Esophagus squamous epithelium (tissue), 5 donors: ENCODE measurements at places on chromosomes 5 and 9.

- no peak for DNase-seq
Measured at GRCh38 chr9:7785813-7786212, 13.8 kb downstream of the DMAC1 start.

- DNase-seq = no peak
Measured at GRCh38 chr9:114448706-114449105, 56.6 kb downstream of the WHRN start.

DNA sequence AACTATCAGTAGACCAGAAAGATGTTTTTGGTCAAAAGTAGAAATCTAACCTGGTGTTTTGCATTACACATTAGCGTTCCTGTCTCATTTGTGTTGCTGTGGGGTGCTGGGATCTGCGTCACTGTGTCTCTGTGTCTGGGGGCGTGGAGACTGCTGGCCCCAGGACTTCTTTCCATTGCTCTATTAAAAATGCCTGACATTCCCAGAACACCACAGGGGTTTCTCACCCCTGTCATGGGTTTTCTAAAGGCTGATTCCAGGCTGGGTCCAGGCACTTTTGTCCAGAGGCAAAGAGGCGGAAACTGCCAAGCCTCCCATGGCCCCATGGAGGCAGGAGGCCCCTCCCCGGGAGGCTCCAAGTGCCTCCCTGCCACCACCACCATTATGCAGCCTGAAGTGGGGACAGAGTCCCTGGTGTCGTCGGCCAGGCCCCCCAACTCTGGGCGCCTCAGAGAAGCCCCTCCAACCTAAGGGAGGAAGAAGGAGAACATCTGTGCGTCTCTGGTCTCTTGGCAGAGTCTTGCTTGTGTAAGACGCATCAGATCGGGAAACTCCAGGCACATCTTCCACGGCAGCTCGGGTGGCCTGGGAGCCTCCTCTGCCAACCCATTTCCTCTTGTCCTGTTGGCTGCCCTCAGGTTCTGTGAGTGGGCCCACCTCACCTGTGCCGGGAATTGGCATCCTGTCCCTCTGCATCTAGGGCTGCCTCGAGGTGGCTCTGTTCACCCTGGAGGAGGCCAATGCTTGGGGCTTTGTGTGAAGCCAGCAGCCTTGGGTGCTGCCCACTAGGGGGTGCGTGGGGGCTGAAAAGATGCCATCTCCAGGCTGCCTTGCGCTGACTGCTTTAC lies 13.8 kb upstream of the PLEKHG4B start:
- DNase-seq = no peak

DNA sequence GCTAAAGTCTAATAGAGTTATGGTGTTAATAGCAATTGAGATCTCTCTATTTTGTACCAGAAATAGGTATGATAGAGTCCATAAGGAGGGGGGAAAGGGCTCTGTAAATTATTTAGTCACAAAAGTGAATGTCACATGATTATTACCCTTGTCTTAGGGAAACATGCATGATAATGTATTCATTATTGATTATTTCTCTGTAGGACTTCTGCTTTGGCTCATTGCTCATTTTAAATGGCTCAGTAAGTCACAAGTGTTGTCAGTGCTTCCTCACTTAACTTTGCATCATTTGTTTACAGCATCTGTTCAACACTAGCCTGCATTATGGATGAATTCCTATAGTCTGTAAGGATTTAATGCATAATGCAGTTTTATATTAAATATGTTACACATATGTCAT lies 788.8 kb upstream of the EDIL3 start:
- DNase-seq = no peak

- DNase-seq = no peak
Measured at GRCh38 chr9:16884373-16884772, 13.9 kb upstream of the BNC2 start.

DNA sequence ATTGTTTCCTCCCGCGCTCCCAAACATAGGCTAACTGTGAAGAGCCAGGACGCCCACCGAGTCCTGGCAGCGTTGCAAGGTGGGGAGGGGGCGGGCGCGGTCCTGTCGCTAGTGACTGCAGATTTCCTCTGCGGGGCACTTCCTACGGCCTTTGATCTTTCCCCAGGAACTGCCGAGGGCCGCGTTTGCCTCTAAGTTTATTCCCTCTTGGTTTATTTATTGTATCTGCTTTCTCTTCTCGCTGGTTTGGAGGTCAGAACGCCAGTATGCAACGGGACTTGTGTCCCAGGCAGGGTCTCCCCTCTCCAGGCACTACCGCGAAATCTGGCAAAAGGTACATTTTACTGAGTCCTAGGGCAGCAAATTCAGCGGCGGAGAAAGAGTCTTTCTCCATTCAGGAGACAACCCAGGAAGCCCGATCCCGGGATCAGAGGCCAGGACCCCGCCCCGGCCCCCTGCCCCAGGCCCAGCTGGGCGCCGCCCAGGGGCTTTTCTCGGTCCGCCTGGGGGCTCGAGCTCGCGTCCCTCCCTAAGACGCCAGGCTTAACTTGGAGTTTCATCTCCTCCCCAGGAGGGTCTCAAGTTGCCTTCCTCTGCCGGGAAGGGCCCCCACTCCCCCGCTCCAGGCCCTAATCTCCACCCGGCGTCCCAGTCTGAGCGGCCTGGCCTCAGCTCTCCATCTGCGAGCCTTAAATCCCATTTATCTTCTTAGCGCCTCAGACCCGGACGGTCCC lies 884 bp upstream of the EGFLAM start:
- no peak for DNase-seq

GRCh38 chr9:75938946-75939345 lies 48.5 kb downstream of the PCSK5 start:
- DNase-seq = no peak

DNA sequence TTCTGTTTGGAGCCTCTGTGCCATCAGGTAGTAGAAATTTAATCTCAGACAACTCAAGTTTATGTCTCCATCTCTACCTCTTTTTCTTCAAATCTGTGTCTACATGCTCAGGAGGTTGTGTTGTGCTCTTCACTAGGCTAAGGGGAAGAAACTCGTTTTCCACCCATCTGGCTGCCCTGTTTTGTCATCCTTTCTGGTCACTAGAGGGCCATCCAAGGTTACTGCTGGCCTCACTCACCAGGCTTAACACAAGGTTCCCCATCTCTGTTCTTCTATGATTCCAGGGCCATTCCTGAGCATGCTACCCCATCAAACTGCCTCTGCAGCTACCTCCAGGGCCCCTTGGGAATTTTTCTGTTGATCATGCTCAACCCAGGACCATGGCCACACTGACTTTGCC lies 213.3 kb upstream of the FBXL7 start:
- no peak for DNase-seq

DNA sequence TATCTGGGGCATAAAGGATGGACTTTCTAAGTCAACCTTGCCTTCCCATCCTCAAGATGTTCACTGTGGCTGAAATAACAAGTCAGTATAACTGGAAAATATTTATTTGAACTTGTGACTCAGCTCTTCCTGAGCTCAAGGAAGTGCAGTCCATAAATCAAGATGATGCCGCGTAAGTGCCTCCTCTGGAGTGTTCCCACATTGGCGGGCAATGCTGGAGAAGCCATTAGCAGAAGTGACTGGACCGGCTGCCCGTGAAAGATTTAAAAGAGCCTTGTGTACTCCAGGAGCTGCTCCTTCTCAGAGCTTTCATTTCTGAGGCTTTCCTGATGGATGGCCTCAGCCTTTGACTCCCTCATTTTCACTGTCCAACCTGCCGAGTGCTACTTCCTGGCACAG lies 17.4 kb downstream of the TMOD1 start:
- no peak for DNase-seq

- DNase-seq = no peak
Measured at GRCh38 chr5:145378226-145378625, 456.9 kb downstream of the PRELID2 start.

GRCh38 chr5:32474209-32474854 lies 29.8 kb upstream of the ZFR start:
- no peak for DNase-seq

DNA sequence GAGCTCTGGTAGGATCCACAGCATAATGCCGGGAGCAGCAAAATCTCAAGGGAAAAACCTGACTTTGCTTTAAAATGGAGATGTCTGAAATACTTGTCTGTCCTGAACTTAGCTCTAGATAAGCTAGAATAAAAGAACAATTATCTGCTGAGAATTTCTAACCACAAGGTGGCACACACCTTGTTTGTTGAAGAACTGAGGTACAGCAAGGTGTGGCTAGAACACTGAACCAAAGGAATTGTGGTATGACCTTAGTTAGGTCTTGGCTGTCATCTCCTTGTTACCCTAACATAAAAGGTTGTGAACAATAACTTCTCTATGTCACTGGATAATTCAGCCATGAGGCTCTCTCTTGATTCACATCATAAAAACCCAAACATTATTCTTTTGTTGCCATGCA lies 72.3 kb upstream of the ANXA1 start:
- no peak for DNase-seq

DNA sequence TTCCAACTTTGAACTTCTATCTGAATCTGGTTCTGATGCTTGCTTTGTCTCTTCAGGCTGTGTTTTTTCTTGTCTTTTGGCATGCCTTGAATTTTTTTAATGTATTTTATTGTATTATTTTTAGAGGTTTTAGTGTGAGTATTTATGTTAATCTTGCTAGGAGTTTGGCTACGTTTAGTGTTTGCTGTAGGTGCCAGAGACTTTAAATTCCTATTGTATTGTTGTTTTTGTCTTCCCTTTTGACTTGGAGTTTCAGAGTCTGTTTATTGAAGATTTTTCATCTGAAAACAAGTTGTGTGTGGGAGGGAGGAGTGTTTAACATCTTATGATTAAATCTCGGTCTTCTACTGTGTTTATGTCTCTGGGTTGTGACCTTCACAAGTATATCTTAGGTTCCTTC lies 956.8 kb downstream of the TLE1 start:
- DNase-seq = no peak

DNA sequence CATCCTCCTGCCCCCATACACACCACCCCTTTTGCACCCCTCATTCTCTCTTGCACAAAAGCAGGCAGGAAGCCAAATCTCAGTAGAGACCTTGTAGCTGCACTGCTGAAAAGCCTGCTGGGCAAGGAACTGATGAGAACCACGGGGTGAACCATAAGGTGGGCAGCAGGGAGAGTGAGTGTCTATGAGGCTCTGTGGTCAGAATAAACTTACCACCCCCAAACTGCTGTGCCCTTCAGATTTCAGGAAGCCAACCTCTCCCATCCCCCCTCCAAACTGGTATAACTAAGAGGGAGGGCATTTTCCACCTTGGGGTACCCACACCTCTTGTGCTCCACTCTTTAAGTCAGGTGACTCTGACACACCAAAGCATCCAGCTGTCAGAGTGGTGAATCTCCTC lies 471.4 kb downstream of the SPOCK1 start:
- no peak for DNase-seq

DNA sequence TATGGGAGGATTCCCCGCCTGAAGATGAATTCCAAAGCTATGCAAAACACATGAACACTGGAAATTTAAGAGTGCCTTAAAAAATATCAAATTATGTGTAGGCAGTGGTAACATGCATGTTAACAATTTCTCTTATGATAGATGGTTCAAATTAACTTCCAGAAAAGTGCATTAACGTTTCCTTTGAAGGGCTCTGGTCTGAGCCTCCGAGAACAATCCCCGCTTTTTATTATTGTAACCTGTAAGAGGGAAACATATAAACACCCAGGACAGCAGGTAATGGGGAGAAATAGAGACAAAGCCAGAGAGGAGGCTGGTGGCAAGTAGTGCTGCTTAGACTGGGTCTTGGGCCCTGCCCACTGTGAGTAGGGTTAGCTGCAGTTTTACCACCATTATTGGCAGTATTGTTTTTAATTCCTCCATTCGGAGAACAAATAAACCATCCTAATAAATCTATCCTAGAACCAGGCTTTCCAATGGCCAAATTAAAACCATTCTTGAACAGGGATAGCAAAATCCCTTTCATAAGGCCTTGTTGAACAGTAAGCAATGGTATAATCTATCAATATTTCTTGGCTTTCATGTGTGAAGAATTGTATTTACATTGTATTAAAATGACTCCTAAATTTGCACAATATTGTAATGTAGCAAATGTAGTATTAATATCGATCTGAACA lies 6.3 kb downstream of the NR2F1 start:
- no peak for DNase-seq

DNA sequence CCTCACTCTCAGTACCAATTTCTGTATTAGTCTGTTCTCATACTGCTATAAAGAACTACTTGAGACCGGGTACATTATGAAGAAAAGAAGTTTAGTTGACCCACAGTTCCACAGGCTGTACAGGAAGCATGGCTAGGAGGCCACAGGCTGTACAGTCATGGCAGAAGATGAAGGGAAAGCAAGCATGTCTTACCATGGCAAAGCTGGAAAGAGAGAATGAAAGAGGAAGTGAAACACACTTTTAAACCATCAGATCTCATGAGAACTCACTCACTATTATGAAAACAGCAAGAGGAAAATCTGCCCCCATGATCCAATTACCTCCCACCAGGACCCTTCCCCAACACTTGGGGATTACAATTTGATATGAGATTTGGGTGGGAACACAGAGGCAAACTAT lies 698.8 kb downstream of the CDH9 start:
- DNase-seq = no peak

DNA sequence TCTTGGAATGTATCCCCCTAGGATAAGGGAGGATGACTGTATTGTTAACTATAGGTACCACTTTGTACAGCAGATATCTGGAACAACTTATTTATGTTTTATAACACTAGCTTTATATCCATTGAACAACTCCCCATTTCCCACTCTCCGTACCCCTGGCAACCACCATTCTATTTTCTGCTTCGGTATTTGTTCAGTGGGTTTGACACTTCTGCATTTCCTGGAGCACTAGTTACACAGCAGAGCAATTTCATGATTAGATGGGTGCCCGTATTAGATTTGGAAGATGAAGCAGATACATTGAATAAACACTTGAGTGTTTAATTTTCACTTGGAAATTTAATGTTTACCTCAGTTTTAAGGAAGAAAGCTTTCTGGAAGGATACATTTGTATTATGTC lies 67.4 kb downstream of the SLC46A2 start:
- no peak for DNase-seq

GRCh38 chr5:143306040-143306439 lies 97.4 kb downstream of the NR3C1 start:
- DNase-seq = no peak

DNA sequence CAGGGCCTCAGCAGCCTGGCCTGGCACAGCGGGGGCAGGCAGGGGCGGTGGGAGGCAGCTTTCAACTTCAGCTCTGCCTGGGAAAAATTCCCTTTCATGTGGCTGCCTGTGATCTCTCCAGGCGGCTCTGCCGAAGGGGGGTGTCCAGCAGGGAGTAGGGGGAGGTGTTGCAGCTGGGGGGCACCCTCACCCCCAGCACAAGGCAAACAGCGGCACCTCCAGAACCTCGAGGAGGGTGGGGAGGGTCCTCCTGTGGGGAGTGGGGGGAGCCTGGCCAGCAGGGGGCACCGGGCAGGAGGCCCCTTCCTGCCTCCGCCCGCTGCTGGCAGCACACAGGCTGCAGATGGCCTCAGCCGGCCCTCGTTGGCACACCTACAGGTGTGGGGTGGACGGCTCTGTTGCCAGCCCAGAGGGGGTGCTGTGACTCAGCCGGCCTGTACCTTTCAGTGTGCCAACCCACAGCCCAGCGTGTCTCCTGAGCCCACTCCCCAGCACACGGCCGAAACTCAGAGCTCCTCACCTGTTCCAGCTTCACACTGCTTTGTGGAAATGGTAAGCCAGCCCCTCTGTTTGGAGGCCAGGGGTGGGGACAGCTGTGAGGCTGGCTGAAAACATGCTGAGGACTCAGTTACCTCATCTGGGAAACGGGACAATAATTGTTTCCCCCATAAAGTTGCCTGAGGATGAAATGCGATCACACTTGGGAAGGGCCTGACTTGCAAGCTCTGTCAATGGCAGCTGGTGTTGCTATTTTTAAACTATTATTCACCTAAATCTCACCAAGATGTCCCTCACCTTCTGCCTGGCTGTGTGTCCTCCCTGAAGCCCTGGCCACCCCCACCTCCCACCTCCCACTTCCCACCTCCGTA lies 37.0 kb downstream of the CXXC5 start:
- no peak for DNase-seq
